ENCODE measurements at places on chromosomes 2 and 18.

GRCh38 chr2:200003444-200003843 is 48.1 kb downstream of the MAIP1 start:
- no peak for DNase-seq

DNA sequence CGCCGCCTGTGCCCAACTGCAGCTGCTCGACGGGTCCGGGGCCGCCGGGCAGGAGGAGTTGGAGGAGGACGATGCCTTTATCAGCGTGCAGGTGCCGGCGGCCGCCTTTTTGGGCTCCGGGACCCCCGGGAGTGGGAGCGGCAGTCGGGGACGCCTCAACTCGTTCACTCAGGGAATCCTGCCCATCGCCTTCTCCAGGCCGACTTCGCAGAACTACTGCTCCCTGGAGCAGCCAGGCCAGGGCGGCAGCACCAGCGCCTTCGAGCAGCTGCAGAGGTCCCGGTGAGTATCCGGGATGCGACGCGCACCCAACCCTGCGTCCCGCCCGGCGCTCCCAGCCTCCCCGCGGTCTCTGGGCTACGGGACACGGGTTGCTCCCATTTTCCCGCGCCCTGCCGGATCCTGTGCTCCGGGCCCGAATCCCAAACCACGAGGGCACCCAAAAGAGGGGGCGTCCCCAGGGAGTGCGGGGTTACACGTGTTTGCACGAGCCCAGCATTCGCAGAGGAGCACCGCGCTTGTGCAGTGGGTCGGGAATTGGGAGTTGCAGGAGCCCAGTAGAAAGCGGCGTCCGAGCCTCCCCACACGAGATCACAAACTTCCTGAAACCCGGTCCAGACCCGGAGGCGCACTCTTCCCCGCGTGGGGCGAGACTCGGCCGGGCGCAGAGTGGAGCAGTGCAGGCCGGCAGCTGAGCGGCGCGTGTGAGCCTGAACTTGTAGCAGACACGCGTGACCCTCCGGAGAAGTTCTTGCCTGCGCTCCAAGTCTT is 1.2 kb downstream of the CABLES1 start:
- no peak for DNase-seq

- DNase-seq = no peak
Measured at GRCh38 chr2:215888680-215889079, 124.7 kb downstream of the MREG start.

GRCh38 chr2:150572961-150573395 is 85.5 kb upstream of the RND3 start:
- no peak for DNase-seq

GRCh38 chr2:37776487-37776886 is 105.0 kb upstream of the CDC42EP3 start:
- DNase-seq = no peak

- DNase-seq = no peak
Measured at GRCh38 chr18:11121443-11121849, 27.9 kb downstream of the PIEZO2 start.

DNA sequence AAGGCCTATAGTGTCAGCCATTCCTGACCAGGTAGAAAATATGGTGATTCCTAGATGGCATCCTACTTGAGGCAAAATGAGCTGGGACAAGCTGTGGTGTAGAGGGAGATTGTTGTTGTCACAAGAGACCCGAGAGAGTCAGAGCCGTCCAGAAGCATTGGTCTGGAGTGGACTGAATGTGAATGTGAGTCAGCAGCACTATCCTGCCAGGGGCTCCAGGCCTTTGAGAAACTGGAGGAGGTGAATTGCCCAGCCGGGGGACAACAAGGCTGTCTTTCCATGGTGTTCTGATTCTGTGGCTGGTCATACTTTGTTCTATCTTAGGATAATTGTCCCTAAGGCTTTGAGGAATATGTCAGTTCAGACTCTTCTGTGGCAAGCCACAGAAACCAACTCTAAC is 29.4 kb upstream of the EIF2AK3 start:
- no peak for DNase-seq

DNA sequence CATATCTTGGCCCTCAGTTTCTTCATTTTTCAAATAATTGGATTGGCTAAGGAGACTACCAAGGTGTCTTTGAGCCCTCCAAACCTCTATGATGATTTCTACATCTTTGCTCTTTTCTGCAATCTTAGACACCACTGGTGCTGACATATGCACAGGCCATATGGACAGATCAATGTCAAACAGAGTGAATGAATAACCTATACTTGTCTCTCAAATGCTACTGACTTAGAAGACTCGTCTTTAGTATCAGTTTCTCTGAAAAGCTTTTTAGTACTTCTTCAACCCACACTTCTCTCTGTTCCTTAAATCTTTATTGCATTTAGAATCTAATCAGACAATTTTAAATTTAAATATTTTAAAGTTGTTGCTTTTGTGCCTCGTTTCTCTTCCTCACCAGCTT is 258.2 kb downstream of the LTBP1 start:
- DNase-seq = no peak

GRCh38 chr2:84906108-84906899 is 848 bp downstream of the TMSB10 start:
- DNase-seq = peak; percentile 55

DNA sequence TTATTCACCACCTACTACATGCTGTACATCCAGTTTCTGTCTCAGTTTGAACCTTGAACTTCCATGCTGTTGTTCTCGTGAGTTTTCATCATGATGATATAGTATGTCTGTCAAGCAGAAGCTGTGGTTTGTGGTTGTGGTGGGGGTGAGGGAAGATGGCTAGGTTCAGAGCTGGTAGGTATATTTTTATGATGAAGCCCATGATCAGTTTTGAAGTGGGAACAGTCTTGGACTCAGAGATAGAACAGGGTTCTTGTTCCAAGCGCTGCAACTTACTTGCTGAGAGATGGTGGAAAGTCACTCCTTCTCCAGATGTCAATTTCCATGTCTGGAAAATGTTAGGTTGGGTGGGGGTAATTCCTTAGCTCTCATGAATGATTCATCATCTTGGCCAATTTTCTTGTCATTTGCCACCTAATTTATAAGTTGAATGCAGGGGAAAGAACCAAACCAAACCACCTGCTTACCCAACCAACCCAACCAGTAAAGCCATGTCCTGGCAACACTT is 21.6 kb downstream of the PMAIP1 start:
- DNase-seq = no peak

DNA sequence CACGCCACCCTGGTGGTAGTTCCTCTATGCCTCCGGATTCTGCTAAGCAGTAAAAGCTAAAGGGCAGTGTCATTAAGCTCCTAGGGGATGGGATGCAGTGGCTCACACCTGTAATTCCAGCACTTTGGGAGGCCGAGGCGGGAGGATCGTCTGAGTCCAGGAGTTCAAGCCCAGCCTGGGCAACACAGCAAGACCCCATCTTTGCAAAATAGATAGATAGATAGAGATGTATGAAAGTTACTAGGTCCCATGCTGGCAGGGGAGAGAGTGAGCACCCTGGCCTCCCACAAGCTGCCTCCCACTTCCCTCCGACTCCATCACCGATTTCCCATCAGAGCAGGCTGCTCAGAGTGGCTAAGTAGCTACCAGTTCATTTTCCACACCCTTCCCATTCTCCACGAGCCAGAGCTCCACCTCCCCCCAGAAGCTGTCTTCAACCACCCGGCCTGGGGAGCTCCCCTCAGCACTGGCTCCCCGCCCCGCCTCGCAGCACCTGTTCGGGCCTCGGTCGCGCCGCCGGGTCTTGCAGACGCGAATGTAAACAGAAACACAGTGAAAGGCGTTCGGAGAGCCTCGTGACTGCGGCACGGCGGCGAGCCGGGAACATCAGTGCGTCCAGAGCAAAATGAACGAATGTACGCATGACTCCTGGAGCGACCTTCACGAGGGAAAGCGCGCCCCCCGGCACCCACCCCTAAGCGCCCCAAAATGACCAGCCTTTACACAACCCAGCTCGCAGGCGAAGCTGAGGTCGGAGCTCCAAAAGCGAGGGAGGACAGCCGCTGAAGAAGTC is 598 bp upstream of the CEP68 start:
- no peak for DNase-seq

- DNase-seq = no peak
Measured at GRCh38 chr2:94873362-94874276, 2.4 kb downstream of the TEKT4 start.

DNA sequence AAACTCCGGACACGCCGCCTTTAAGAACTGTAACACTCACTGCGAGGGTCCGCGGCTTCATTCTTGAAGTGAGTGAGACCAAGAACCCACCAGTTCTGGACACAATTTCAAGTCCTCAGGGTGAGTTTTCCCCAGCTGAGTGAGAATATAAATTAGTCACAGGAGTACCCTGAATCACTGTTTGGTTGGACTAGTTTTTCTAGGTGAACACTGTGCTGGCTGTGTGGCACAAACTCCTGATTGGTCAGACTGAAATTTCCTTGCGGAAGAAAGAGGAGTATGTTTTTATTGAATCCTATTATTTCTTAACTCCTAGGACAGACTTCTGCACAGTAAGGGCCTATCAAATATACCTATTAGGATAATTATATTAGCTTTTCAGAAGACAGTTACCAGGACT is 288.1 kb upstream of the UBE2E3 start:
- no peak for DNase-seq

DNA sequence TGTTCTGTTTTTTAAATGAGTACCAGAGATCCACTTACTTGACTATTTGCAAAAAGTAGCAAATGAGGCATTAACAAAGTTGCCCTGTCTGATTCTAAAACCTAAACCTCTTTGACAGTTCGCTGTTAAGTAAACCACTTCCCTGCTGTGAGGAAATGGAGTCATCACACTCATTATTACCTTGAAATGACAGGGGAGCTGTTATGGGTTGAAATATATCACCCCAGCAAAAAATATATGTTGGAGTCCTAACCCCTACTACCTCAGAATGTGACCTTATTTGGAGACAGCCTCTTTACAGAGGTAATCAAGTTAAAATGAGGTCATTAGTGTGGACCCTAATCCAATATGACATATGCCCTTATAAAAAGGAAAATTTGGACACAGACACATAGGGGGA is 36.1 kb downstream of the DHRS9 start:
- peak; percentile 11 for DNase-seq

GRCh38 chr2:238808761-238809160 is 39.1 kb upstream of the TWIST2 start:
- DNase-seq = no peak
